NCI-H748 treated with DMSO at 0.1 percent for 48 hours (cell line): ENCODE measurements at places on chromosomes 4 and X.

GRCh38 chr4:20983763-20984575 is 283.7 kb downstream of the PACRGL start:
- no peak for DNase-seq

GRCh38 chrX:42151808-42152207 is 228.5 kb upstream of the CASK start:
- no peak for DNase-seq

DNA sequence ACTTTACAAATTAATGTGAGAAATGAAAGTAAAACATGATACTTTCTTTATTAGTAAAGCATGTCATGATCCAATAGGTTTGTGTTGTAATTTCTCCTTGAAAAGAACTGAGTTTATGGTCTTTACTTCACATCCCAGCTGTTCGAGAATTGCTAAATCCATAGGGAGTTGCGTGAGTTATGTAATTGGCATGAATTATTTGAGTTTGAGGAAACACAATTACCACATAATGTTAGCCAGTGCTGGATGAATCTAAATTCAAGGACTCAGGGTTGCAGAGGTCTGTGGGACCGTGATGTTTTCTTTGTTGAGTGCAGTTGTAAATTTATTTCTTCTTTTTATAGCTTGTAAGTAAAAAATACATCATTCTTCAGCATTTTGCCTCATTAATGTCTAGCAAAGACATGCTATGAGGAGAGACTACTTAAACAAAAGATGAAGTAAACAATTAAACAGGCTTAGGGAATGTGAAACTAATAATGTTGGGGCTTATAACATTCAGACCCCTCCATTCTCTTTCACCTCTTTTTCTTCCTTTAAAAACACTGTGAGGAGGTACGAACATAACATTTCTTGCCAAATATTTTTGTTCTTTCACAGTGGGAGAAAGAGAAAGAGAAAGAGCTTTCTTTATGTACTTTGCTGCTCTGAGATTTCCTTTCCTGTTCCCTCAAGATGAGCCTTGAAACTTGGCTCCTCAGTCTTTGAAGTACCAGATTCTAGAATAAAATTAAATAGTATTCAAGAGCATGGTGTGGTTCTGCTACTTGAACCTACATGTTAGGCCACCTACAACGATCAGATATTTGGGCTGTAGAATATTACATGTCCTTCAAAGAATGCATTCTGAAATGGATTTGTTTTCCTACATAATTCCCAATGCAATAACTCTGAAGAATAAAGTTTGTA is 159.6 kb upstream of the ANK2 start:
- DNase-seq: no peak

DNA sequence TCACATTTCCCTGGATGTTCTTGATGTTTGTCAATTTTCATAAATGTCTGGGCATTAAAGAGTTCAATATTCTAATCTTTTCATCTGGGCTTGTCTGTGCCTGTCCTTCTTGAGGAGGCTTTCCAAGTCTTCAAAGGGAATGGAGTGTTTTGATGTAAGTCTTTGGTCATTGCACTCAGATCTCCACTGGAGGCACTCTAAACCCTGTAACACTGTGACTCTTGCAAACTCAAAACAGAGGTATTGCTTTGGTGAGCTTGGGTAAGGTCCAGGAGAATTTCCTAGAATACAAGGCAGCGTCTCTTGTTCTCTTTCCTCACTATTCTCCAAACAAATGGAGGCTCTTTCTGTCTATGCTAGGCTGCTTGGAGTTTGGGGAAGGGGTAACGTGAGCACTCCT is 1118.1 kb upstream of the PABPC4L start:
- DNase-seq: no peak

GRCh38 chr4:73828956-73829355 is 7.5 kb upstream of the CXCL6 start:
- DNase-seq: no peak

DNA sequence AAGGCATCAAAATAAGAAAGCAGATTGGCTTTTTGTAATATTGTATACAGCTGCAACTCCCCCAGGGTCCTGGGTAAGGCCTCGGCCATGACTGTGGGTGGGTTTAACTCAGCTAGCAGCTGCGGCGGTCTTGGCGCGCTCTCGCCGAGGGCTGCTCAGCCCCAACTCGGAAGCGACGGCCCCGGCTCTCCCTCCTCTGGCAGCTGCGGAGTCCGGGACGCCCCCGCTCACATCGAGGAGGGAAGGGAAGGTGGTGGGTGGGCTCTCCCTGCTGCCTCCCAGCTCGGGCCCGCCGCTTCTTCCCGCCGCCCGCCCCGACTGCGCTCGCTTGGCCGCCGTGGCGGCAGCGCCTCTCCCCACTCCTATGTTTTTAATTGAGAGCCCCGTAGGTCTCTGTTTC is 51.2 kb downstream of the GPR50 start:
- DNase-seq: no peak

DNA sequence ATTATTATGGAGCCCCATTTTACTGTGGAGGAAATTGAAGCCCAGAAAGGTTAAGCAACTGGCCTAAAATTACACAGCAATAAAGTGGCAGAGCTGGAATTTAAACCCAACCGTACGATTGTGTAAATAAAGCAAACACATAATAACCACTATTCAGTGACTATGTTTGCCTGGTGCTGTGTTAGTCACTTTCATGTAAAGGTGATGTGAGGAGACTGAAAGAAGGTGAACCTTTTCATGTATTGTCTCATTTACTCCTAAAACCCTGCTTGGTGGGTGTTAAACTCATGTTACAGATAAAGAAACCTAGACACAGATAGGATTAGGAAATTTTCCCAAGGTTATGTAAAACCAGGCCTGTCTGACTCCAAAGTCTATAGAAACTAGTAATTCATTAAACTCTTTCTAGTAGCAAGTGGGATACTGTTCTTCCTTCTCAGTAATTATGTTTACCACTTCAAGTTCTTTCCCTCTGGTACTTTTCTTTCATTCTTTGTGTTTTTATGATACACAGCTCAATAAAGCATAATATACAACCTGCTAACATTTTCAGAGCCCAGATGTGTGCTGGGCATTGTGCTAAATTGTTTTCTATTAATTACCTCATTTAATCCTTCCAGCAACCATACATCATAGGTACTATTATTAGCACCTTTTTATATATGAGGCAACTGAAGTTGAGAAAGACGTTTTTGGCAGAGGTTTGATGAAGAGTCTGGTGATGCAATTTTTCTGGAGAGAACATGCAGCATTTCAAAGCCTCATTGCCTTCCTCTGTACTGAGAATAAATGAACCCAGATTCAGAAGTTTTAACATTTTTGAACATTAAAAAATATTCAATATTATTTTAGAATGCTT is 202.7 kb downstream of the SPRY1 start:
- no peak for DNase-seq

GRCh38 chr4:93748373-93749291 is 79.9 kb upstream of the ATOH1 start:
- no peak for DNase-seq

DNA sequence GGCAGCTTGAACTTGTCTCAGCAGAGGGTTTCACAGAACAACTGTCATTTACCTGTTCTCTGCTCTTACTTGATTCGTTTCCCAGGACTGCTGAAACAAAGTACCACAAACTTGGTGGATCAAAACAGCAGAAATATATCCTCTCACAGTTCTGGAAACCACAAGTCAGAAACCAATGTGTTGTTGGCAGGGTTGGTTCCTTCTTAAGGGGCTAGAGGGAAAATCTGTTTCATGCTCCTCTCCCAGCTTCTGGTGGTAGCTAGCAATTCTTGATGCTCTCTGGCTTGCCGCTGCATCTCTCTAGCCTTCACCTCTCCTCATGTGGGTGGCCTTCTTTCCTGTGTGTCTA is 4.7 kb downstream of the TLR8 start:
- no peak for DNase-seq
